ENCODE measurements at places on chromosomes 16 and 17.

- no peak overlapping the region for H3K4me3 ChIP-seq
- H3K27me3 ChIP-seq = no peaks in the 10 kb centered on the region
- H3K4me1 ChIP-seq = peaks cover 26% of the 10 kb centered on the region
- H3K27ac ChIP-seq = no peak overlapping the region
- no peaks in the 10 kb centered on the region for H3K36me3 ChIP-seq
Measured at GRCh38 chr17:20171741-20172365, 162.7 kb downstream of the SPECC1 start.

DNA sequence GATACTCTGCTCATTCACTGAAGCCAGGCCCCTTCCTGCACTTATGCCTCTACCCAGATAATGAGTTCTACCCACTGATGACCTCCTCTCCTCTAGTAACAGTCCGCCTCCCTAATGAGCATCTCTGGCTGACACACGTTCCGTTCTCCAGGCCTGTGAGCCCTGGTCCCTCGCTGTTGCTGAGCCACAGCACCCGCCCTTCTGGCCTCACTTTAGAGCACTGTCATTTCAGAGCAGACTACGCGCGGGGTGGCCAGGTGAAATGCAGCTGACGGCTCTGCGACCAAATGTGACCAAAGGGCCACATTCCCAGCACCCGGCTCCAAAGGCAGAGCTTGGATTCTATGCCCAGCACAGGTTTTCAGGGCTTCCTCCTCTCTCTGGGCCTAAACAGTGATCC lies 13.8 kb downstream of the PSMD3 start:
- H3K4me3 ChIP-seq = no peak overlapping the region
- no peaks in the 10 kb centered on the region for H3K4me1 ChIP-seq
- H3K27me3 ChIP-seq = no peaks in the 10 kb centered on the region
- no peak overlapping the region for H3K27ac ChIP-seq
- peaks cover 94% of the 10 kb centered on the region for H3K36me3 ChIP-seq

DNA sequence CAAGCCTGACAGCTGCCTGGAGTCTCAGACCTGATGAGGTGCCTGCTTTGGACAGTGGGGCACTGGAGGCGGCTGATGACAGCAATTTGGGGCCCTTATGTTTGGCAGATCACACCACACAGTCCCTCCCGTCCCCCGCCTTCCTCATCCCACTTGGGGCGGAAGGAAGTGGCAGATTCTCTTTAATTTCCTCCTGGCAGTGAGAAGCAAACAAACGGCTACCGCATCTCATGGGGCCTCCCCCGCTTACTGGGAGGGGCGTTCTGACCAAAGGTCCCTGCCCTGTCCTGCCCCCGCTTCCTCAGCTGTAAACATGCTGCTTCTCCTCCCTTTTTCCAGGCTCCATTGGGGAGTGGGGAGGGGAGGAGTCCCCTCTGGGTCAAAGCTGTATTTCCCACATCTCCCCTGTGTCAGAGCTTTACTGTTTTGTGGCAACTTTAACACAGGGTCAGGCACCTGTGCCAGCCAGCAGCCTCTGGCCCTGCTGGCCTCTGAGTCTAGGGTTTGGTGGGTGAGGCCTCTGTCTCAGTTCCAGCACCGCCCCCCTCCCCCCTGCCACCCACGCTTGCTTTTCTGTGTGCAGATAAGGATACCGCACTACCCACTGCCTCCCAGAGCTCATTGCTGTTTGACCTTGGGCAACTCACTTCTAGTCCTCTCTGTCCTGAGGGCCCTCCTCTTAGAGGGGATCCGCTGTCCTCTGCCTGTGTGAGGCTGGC lies 5.4 kb upstream of the NFATC3 start:
- H3K4me3 ChIP-seq = no peak overlapping the region
- peak overlapping the region; percentile 81 for H3K27ac ChIP-seq
- no peaks in the 10 kb centered on the region for H3K27me3 ChIP-seq
- DNase-seq = peak; percentile 54

DNA sequence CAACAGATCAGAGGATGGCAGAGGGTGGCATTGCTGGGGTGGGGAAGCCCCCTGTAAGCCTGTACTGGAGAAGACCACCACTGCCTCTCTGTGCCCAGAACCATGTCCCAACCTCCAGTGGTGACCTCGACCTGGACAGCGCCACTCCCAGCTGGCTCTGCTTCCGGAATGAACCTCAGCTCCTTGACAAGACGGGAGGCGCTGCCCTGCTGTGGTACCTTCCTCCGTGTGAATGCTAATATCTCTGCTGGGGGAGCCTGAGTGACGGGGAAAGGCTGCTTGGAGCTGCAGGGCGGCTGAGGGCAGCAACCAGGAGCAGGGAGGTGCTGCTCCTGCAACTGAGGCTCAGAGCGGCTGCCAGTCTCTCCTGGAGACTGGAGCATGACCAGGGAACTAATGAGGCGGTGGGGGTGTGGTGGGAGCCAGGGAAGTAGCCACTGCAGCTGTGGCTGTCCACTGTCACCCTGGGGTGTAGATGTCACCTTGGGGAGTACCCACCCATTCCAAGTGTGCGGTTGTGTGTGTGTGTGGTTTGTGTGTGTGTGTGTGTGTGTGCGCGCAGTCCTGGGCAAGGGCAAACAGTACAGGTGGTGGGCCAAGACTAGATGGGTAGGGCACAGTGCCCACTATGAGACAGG lies 6.2 kb downstream of the PRCD start:
- H3K27me3 ChIP-seq = no peaks in the 10 kb centered on the region
- no peak overlapping the region for H3K27ac ChIP-seq
- no peaks in the 10 kb centered on the region for H3K36me3 ChIP-seq
- no peak overlapping the region for H3K4me3 ChIP-seq
- peaks cover 39% of the 10 kb centered on the region for H3K4me1 ChIP-seq

GRCh38 chr17:74214484-74215341 lies 1.3 kb downstream of the TTYH2 start:
- H3K4me1 ChIP-seq = peaks cover 47% of the 10 kb centered on the region
- H3K4me3 ChIP-seq = peak overlapping the region; percentile 63
- peaks cover 10% of the 10 kb centered on the region for H3K36me3 ChIP-seq
- peak overlapping the region; percentile 84 for H3K27ac ChIP-seq
- no peaks in the 10 kb centered on the region for H3K27me3 ChIP-seq
- DNase-seq = no peak

Measured in stomach (tissue), 19 donors.